ENCODE measurements at places on chromosomes 4 and X.

DNA sequence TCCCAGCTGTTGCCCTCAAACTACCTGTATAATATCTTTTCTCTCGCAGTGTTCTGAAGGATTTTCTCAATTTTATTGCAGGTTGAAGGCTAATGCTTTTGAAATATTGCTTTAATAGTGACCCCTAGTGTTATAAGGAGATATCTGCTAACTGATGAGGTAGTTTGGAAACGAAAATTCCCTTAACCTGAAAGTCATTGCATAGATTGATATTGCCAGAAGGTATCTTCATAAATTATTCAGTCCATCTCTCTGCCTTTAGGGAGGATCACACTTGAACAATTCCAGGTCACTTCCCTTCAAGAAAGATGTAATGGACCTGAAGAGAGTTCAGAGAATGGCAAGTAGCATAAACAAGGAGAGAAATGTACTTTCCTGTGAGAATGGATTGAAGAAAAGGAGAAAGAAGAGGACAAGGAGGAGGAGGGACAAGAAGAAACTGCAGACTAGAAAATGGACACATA is 44.1 kb downstream of the TIGD4 start:
- peak; percentile 40 for DNase-seq

GRCh38 chr4:102344954-102345794 is at the start of gene SLC39A8:
Gene SLC39A8, minus strand, starts transcription at chr4:102345482. Its CDS starts 820 bp downstream, at chr4:102344662.
- peak; percentile 92 for DNase-seq

DNA sequence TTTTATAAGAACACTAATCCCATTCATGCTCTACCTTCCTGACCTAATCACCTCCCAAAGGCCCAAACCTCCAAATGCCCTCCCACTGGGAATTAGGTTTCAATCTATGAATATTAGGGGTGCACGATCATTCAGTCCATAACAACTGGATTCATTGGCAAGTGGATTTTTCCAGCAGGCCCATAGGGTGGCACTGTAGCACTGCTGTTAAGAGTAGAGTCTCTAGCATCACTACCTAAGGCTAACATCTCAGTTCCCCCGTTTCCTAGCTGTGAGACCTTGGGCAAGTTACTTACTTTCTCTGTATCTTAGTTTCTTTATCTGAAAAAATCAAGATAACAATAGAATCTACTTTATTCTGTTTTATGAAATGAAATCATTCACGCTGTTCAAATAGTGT is 315.8 kb downstream of the STIM2 start:
- DNase-seq = no peak

DNA sequence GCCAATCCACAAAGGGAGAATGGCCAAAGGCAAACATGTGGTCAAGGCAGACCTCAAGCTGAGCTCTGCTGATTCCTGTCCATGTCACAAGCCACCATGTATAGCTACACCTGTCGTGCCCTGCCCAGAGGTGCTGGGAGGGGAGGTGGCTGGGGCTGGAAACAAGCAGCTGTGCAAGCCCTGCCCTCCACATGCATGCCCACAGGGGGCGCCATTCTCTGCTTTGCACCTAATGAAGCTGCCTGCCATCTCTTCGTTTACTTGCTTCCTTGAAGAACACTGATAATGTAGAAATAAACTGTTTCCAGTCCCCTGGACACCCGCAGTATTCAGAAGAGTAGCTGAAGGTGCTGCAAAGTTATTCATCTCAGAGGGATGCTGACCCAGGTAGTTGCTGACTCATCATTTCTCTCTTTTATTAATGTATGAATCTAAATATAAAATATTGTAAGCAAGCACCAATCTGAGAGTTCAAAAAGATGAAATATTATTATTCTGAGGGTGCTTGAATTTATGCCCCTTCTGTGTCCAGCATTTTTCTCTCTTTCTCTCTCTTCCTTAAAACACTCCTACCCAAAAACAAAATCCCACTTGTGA is 278.6 kb downstream of the ADGRA3 start:
- DNase-seq = no peak

GRCh38 chr4:14529653-14530052 is 472.6 kb upstream of the CPEB2 start:
- no peak for DNase-seq

- no peak for DNase-seq
Measured at GRCh38 chr4:98517218-98518021, 141.0 kb downstream of the TSPAN5 start.

- DNase-seq = no peak
Measured at GRCh38 chrX:101774340-101774739, 114.7 kb upstream of the ARMCX2 start.

GRCh38 chrX:119758731-119759247 is 401 bp downstream of the SOWAHD start:
- no peak for DNase-seq

- no peak for DNase-seq
Measured at GRCh38 chrX:108270739-108271396, 167.4 kb downstream of the COL4A6 start.

DNA sequence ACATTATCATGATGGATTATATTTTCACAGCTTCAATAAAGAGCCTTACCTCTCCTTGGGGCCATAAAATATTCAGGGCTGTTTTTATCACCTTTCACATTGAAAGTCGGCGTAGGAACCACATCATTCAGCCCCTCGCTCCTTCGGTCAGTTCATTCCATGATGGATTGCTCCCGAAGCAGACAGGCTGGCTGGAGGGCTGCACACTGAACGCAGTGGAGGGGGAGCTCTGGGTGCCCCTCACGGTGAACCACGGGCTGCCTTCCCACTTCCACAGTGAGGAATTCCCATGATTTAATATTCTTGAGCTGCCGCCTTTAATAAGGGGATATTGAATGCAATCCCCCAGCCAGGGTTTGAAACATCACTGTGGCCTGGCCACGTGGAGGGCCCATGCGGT is 16.0 kb downstream of the PPP2R2C start:
- no peak for DNase-seq

DNA sequence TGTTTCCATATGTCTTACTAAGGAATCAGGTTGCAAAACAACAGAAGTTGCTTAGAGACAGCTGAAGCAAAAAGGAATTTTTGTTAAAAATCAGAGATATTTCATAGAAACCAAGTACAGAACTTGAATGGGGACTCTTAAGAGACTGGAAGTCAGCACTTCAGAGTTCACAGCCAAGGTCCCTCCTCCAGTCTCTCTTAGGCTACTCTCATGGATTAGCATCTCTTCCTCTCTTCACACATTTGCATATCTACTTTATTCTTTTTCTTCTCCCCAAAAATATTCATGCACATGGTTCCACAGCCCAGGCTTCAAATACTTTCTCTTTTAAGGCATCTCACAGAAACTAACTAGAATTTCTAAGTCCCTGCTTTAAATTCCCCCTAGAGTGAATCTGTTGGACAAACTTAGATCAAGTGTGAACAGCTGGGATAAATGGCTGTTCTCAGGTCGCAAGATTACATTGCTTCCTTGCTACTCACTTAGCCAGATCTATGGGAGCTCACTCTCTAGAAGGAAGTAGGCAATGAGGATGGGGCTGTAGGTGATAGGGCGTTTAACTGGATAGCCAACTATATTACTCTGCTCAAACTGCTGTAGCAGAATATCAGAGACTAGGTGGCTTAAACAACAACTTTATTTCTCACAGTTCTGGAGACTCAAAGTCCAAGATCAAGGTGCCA is 73.7 kb upstream of the GALNT7 start:
- no peak for DNase-seq

- DNase-seq = no peak
Measured at GRCh38 chr4:93776386-93777080, 52.0 kb upstream of the ATOH1 start.

DNA sequence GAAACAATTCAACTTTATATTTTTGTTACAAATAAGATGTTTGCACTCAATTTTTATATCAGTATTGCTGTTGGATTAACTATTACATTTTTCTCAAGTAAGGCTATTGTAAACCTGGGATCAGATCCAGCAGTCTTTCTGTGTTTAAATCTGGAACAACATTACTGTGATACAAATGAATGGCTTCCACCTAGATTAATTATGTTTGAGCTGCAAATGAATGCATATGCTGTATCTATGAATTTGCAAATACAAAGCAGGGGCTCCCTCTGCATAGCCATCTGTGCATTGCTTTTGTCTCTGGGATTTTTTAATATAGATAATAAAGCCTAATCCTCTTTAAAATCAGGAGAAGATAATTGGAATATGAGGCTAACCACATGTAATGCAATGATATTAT is 69.8 kb upstream of the NEIL3 start:
- DNase-seq = no peak

GRCh38 chr4:15653864-15654592 is 1.1 kb downstream of the FBXL5 start:
- no peak for DNase-seq

GRCh38 chrX:35046660-35047296 is 104.2 kb downstream of the FAM47B start:
- no peak for DNase-seq

GRCh38 chrX:131729295-131729694 is 185.4 kb downstream of the OR13H1 start:
- DNase-seq = no peak

DNA sequence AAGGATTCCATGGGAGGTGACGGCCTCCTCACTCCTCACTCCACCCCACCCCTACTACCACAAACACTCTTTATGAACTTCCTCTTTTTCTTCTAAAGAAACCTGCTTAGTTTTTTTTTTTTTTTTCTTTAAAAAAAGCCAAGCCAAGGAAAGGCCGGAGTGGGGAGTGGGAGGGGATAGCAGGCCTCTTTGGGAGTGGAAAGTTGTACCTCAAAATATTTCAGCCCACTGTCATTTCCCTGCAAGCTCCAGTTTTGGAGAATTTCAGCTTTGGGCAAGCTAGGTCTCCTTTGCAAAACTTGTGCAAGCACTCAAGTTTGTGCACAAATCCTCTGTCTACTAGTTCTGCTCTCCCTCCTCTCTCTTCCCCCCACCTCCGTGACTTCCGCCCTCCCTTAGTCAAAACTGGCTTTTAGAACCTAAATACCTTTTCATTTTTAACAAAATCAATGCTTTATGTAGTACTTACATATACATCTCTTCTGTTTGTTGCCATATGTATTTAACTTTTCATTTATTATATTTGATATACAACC is 512 bp upstream of the ANTXR2 start:
- peak; percentile 70 for DNase-seq

- DNase-seq = no peak
Measured at GRCh38 chr4:101451086-101451485, 103.8 kb upstream of the PPP3CA start.

DNA sequence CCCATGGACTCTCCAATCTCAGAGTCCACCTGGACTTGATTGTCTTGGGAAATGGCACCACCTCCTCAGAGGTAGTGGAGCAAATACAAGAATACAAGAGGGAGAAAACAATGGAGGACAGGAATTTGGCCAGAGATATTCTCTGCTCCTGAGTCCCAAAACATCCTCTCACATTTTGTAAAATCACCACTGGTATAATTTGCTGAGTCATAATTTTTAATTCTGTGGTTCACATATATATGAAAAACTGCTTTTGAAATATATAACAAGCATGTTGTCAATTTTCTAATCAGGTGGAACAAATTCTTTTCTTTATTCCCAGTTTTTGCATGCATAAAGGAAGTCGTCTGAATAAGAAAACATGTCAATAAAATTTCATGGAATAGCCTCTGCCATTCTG is 356.1 kb downstream of the AFF2 start:
- no peak for DNase-seq

DNA sequence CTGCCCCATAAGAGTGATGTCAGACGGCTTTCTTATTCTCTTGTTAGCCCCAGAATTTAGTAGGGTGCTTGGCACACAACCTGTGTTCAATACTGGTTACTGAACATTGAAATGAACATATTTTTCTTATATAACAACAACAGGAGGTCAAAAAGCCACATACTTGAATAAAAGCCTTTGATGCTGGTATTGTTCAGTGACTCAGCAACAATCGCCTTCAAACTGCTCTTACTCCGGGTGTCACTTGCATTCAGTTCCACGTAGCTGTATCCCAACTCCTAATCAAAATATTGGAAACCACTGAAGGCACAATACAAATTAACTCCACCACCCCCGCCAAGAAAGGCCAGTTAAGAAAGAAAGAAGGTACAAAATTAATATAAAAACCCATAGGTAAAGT is 61.5 kb downstream of the RFC1 start:
- DNase-seq = no peak

DNA sequence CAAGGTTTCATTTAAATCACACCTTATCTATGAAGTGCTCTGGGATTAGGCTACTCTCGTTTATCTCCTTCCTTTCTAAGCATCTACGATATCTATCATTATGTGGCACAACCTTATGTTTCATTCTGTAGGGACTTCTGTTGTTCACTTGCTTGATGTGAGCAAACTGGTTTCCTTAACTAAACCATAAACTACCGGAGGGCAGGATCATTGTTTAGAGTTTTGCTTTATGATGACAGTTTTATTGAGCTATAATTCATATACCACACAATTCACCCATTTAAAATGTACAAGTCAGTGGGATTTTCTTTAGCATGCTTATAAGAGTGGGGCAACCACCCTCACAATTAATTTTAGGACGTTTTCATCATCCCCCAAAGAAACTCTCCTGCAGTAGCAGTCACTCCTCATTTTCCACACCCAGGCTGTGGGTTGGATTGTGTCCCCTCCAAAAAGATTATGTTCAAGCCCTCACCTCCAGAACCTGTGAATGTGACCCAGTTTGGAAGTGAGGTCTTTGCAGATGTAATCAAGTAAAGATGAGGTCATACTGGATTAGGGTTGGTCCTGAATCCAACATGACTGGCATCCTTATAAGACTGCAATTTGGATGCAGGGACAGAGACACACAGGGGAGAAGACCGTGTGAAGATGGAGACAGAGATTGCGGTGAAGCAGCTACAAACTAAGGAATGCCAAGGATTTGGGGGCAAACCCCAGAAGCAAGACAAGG is 42.1 kb upstream of the SH3RF1 start:
- DNase-seq = no peak

DNA sequence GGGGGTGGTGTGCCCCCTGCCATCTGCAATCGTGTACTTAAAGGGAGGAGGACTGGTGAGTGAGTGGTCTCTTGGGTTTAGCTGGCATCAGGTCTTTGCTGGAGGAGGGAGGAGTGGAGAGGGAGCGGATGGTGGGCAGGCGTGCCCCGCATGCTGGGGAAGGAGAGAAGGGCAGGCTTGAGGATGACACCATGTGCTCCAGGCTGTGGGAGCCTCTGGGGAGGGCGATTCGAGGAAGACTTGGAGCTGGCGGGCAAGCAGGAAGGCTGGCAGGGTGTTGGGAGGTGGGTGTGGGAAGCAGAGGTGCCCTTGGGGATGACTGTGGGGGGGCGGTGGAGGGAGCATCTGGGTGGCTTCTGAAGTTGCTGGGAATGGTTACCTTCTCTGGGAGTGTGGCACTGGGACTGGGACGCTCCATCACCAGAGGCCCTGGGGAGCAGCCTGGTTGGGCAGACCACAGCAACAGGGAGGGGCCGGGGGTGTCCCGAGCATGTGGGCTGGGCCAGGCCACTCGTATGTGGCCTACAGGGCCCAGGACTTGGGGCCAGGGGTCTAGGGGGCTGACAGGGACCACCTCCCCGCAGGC is 30.8 kb upstream of the AFAP1 start:
- DNase-seq = no peak

- no peak for DNase-seq
Measured at GRCh38 chr4:163901319-163901718, 406.8 kb downstream of the TMA16 start.

DNA sequence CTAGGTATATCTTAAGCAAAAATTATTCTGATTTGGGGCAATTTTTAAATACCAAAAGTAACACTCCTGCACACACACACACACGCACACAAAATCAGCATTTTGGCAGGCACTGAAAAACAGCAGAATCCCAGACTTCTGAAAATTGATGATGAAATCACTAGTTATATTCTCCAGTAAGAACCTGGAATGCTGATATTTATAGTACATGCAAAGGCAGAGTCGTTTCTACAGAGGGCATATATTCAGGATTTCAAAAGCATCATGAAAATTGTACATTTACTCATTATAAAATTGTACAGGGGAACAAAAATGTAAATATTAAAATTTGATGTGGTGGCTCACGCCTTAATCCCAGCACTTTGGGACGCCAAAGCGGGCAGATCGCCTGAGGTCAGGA is 352.5 kb upstream of the PITX2 start:
- no peak for DNase-seq
